ENCODE measurements at places on chromosomes 6 and 20. TPM values are rescaled to one million over a fixed set of nuclear protein-coding genes. Genes with fewer than 3 reads are reported as not detected.

- no peak for DNase-seq
Observed at GRCh38 chr6:31683591-31683990, 2.7 kb upstream of the LY6G5C start.

DNA sequence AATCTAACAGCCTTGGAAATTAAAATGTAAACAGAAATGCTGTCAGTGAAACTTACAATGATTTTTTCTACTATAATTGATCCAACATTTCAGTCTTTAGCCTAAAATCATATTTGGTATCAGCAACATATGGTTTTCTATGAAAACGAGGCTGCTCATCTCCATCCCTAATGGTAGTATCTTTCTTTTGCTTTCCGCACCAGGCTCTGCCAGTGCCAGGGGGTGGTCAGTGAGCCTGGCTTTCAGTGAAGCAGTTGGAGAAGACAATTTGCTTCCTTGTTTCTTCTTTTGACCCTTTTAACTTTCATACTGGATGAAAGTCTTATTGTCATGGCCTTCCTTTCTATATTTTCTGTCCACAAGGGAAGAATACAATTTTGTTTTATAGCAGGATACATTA lies 258.4 kb downstream of the ARID1B start:
- DNase-seq = no peak

The RIMS1 gene
- 0.55 TPM for total RNA-seq

- no peak for DNase-seq
Observed at GRCh38 chr20:49821381-49821780, 8.8 kb downstream of the SLC9A8 start.

Data from kidney epithelial cell (primary cell).